NCI-H510A treated with DMSO at 0.1 percent for 48 hours (cell line): ENCODE measurements at places on chromosomes 16 and 17.

GRCh38 chr16:10877472-10877946 is 507 bp downstream of the CIITA start:
- DNase-seq, result no peak

DNA sequence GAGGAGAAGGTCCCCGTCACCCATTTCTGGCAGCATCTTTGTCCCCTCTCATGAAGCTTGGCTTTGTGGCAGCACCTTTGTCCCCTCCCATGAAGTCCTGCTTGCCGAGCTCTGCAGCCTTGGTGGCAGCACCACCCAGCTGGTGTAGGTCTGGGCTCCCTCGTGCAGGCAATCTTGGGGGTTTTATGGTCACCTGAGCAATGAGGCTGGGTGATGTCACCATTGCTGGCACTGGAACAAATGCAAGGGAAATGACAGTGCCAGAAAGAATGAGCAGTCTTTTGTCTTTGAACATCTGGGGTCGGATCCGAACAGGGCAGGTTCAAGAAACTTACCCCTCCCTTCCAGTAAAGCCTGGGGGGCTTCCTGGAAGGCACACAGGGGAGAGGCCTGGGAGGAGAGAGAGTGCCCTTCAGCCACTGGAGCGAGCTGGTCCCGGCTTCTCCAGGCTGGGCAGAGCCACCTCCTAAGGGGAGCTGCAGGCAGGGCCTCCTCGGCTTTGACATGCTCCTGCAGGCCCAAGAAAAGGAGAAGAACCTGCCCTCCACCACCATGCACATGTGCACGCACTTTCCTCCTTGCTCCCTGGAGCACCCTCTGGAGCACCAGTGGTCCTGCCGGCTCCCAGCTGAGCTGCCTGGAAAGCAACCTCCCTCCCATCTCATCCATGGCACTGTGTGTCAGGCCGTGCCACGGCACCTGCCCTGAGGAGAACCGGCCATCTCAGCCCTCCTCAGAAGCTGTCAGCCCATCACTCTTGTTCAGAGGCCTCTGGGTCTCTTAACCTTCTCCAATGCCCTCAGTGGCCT is 16.0 kb downstream of the BTBD17 start:
- DNase-seq, result no peak

DNA sequence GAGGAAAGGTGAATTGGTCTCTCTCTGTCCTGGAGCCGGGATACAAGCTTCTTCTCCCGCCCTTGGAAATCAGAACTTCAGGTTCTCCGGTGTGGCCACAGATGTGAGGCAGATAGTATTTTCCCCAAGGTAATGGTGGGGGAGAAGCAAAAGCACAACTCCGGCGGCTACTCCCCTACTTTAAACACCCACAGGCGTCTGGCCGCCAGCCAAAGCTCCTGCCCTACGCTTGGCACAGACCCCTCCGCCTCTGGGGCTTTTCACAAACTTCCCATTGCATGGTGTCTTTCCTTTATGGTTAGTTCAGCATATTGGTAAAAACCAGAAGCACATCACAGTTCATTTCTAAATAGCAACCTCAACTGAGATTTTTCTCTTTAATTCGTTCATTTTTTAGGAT is 39.4 kb upstream of the B4GALNT2 start:
- DNase-seq, result no peak

GRCh38 chr16:47019568-47019967 is 46.1 kb upstream of the DNAJA2 start:
- DNase-seq, result peak; percentile 3

GRCh38 chr17:34813290-34813689 is 148.0 kb downstream of the CCT6B start:
- DNase-seq, result no peak

GRCh38 chr17:5234645-5235576 is at the start of gene SCIMP:
Gene SCIMP, minus strand, starts transcription at chr17:5234860. Its CDS starts 105 bp downstream, at chr17:5234755.
- DNase-seq, result no peak

DNA sequence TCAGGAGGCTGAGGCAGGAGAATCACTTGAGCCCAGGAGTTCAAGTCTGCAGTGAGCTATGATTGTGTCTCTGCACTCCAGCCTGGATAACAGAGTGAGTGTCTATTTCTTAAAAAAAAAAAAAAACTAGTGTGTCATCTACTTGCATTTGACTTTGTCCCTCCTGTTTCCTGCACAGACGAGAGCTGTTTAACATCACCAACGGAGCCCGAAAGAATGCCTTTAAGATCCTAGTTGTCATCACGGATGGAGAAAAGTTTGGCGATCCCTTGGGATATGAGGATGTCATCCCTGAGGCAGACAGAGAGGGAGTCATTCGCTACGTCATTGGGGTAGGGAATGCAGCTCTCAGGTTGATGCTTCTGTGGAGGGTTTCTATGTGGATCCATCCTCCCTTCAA is 13.4 kb downstream of the ITGAM start:
- DNase-seq, result no peak

- DNase-seq, result no peak
Measured at GRCh38 chr16:83830769-83831455, 23.1 kb downstream of the HSBP1 start.

- peak; percentile 52 for DNase-seq
Measured at GRCh38 chr17:17783116-17783824, 53.5 kb downstream of the SREBF1 start.

- no peak for DNase-seq
Measured at GRCh38 chr16:72122916-72123315, 29.3 kb downstream of the DHX38 start.

DNA sequence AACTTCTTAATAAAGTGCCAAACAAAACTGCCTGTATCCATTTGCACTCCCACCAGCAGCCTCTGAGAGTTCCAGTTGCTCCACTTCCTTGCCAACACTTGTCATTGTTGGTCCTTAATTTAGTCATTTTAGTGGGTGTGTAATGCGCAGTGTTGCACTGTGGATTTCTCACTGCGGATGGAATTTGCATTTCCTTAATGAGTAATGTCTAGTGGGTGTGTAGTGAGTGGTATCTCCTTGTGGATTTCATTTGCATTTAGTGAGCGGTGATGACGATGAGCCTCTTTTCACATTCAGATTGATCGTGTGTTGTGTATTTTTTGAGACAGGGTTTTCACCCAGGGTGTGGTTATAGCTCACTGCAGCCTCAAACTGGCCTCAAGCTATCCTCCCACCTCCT is 4.1 kb upstream of the MSLN start:
- no peak for DNase-seq

GRCh38 chr16:10188236-10188635 is 6.0 kb upstream of the GRIN2A start:
- no peak for DNase-seq
